ENCODE measurements at places on chromosomes 4 and X.

DNA sequence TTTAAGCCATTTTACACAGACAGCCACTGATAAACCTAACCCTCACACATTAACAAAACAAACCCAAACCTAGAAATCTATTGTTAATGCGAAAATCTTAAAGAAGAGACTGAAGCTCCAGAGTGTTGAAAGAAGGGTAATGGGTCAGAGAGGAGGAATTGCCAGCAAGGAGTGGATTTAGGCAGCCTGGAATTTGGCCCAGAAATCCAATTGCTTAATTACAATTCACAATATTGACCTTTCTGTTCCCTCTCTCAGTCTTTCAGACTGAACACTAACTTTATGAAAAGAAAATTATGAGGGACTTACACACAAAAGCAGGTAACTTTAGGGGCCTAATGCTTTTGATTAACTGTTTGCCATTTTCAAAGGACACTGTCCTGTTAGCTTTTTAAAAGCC lies 185.2 kb upstream of the GPC4 start:
- no peak for DNase-seq

DNA sequence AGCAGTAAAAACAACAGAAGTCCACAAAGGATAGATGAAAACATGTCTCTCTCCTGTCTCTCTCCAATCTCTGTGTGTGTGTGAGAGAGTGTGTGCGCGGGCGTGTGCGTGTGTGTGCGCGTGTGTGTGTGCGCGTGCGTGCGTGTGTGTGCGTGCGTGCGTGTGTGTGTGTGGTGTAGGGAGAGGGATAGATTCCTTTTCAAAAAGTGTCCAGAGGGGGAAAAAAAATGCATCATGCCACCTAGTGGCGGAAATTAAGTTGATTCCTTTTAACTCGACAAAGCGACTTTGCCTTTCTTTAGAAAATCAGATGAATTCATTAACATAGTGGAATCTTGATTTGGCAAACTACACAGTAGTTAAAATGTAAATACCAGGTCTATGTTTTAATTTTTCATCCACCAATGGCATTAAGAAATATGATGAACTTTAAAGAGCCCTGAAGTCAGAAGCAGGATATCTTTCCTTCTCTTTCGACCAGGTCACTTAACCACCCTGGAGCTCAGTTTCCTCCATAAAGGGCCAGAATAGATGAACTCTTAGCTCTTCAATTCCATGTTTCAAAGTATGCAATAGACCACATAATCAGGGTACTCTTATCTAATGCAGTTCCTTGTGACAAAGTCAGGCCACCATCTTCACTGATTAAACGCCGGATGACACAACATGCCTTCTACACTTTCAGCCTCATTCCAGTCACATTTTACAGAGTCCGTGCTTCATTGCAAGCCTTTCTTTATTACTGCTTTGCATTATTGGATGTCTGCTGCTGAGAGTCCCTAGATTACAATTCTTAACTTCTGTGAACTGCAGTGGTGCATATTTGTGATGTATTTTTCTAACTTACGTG lies 162.8 kb downstream of the FBXO8 start:
- DNase-seq = peak; percentile 60

GRCh38 chrX:144601010-144601409 lies 646.3 kb upstream of the SPANXN1 start:
- no peak for DNase-seq

- no peak for DNase-seq
Measured at GRCh38 chrX:38402118-38402517, 49.7 kb downstream of the OTC start.

- no peak for DNase-seq
Measured at GRCh38 chr4:110034026-110034393, 121.3 kb downstream of the EGF start.

- DNase-seq = no peak
Measured at GRCh38 chr4:142104041-142104440, 467.7 kb downstream of the IL15 start.

DNA sequence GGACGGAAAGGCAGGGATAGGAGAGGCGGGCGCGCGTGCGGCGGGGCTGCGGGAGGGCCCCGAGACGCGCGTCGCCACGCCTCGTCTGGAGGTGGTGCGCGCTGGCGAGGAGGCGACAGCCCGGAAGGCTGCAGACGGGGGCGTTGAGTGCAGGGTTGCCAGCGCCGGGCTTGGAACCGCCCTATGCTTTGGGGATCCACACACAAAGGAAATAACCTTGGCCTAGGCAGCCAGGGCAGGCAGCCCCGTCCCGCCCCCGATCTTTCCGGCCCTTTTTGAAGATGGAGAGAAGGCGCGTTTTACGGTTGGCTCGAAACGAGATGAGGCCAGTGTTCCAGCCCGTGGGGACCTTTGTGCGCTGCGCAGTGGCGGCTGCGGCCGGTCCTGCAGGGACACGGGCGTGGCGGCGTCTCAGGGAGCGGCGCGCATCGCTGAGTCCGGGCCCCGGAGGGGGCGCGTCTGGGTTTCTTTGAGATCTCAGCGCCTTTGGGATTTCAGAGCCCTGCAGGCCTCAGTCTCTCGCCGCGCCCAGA lies 50.8 kb upstream of the TRIM2 start:
- DNase-seq = peak; percentile 69

DNA sequence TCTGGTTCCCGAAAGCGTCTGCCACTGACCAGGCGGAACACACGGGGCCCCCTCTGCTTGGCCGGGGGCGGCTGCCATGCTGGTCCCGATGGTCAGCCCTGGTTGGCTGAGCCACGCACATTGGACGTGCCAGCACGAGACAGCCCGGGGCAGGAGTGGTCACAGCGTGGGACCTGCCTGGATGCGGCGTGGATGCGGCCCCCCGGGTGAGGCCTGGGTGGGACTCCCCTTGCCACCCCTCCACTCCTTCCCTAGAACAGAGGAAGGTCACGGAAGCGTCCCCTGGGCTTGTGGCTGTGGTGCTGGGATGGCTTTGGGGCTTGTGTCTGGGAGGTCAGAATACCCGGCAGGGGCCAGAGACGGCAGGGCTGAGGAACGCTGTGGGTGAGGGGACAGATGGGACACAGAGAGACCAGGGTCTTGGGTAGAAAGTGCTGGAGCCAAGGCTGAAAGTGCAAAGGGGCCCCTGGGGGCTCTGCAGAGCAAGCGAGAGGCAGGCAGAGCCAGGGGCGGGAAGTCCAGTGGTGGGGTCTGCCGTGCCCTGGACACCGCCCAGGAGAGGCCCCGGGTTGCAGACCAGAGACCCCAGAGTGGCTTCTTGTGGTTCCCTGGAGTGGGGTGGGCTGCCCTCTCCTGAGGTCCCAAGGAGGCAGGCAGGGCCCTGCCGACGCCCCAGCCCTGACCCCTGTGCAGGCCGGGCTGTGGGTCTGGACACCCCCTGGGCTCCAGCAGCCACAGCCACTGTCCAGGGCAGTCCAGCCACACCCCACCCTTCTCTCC lies 8.6 kb upstream of the CPLX1 start:
- no peak for DNase-seq

- peak; percentile 89 for DNase-seq
Measured at GRCh38 chr4:53043055-53043454, 180.9 kb downstream of the RASL11B start.

DNA sequence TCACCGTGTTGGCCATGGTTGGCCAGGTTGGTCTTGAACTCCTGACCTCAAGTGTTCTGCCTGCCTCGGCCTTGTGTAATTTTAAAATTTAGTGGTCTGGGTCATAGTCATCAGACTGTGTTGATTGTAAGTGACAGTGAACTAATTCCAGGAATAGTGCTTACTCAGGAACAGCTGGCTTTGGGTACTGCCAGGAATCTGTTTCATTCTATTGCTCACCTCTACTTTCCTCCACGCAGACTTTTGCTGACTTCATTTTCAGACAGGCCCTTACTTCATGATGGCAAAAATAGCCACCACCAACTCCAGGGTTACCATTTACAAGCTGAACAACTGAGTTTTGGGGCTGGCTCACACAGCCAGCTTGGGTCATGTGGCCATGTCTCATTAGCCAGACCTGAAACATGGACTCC lies 54.6 kb downstream of the FNIP2 start:
- no peak for DNase-seq

DNA sequence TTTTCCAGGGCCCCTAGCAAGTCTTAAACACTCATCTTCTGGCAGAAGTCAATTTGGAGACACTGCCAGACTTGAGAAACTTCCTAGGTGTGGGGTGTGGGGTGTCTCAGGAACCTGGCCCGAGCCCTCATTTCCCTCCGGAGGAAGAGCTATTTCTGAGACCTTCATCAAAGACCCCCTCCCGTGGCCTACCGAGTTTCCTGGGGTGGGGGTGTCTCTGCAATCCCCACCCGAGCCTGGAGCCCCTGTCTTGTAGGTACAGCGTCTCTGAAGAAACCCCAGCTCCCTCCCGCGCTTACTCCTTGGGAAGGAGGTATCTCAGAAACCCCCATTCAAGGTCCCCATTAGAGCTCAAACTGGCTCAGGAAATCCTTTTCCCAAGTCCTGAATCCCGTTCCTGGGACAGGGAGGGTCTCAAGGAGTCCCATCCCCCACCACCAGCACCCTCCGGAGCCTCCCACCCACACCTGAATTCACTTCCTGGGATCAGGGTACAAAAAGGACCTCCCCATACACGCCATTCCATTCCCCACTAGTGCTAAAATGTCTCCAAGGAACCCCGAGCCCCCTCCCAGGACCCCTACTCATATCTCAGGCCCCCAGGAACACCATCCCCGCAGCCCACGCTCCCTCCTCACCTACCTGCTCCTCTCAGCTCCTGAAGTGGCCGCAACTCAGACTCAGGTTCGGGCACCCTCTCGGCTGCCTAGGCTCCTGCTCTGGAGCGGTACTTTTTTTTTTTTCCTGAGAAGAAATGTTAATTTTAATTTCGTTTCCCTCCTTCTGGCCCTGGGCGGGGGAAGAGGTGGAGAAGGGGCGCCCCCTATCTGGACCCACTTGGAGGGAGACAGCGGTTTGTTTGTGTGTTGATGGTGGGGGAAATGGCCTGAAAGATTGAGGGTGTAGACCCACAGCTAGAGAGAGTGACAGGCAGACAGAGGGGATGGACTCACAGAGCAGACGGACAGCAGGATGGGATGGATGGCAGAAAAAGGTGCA lies 1.1 kb downstream of the SLC38A5 start:
- DNase-seq = peak; percentile 81

DNA sequence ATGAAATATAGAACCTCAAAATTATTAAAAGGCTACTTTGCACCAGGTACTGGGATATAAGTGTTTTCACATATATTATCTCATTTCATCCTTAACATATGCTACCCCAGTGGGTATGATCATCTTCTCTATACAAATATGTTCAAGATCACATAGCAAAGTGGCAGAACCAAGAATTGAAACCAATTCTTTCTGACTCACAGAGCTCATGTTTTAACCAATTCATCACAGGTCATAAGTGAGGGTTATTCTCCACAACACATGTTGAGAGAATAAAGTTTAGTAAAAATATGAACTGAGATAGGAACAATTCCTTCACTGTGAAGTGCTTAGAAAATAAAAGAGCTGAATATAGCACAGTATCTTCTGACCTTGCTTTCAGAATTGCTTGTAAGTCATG lies 442.9 kb upstream of the RASGEF1B start:
- no peak for DNase-seq

DNA sequence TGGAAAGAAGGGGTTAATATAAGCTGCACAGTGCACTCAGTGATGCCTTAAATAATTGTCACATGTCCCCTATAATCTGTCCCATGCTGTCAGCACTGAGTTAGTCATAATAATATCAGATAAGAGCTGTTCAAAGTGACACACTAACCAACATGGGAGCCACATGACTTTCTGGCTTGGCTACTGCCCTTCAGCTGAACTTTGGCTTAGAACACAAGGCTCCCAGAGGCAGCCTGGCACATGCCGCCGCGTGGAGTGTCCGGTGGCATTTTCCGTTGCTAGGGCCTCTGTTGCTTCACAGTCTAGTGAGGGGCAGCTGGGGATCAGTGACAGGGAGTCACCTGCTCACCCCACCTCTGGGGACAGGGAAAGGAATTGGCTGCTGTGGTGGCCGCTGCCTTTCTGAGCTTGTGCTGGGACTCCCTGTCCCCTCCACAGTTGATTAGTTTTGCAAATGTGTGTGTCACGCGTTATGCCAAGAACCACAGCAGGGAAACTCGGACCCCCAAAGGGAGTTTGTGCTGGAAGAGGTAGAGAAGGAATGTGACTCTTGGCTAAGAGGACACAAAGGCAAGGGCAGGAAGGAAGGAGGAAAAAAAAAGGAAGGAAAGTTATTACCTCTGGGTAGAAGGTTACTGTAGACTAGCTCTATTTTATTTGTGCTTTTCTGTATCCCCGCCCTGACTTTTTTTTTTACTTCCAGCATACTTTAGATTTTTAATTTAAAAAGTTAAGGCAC lies 41.1 kb upstream of the PPARGC1A start:
- no peak for DNase-seq

- no peak for DNase-seq
Measured at GRCh38 chrX:113644426-113644825, 803.8 kb upstream of the AMOT start.

GRCh38 chrX:107571296-107571998 lies 56.9 kb upstream of the PRPS1 start:
- DNase-seq = no peak

DNA sequence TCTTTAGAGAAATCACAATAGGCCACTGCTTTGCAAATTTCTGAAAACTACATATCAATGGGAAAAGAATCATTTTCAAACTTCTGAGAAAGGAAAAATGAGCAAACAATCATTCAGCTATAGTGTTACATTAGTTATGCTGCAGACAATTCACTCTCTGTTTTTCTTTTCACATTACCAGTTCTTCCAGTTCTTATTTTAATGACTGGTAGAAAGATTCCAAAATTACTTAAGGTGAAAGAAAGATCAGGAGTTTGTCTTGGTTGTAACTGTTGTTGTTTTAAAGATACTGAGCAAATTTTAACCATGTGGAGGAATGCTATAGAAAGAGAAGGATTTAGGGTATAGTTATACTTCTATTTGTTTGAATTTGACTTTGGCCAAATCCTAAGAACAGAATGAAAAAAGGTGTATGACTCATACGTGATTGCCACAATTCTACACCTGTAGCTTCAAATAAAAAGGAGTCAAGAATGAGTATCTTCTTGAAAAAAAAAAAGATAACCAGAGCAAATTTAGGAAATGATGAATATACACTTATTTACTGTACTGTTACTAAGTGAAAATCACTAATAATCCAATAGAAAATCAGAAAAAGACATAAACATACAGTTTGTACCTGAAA lies 21.0 kb upstream of the RASGEF1B start:
- no peak for DNase-seq

Data from NCI-H82 (cell line).